Activated CD4-positive, CD25-positive, alpha-beta regulatory T cell (primary cell): ENCODE measurements at places on chromosomes 6 and 20.

DNA sequence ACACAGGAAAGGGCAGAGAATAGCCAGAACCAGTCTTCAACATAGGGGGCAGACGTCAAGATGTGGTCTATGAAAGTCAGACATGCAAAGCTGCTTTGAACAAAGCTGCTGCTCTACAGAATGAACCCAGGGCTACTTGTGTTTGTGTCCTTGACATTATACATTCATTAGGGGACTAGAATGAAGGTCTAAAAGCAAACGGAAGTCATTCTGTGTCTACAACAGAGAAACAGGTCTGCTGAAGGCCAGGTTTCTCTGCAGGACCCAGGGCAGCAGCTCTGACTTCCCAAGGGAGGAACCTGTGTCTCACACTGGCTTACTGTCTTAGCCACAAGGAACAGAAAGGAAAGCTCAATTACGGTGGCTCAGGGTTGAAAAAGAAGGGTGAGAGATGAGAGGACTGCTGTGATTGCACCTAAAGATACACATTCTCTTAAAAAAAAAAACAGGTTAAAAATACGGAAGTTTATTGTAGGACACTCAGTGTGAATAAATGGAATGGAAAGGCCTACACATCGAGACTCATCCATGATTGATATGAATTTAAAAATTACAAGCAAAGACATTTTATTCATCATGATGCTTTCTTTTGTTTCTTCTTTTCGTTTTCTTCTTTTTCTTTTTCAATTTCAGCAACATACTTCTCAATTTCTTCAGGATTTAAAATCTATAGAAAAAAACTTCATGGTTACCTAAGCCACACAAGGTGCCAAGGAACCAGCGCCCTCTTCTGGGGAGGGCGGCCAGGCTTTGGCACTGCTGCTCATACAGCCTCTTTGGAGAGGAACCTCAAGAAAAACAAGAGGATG is 6.7 kb downstream of the PSMA7 start:
- DNase-seq, result peak; percentile 62

- no peak for DNase-seq
These were observed 14.1 kb upstream of the PPARD start for GRCh38 chr6:35328108-35328723.

DNA sequence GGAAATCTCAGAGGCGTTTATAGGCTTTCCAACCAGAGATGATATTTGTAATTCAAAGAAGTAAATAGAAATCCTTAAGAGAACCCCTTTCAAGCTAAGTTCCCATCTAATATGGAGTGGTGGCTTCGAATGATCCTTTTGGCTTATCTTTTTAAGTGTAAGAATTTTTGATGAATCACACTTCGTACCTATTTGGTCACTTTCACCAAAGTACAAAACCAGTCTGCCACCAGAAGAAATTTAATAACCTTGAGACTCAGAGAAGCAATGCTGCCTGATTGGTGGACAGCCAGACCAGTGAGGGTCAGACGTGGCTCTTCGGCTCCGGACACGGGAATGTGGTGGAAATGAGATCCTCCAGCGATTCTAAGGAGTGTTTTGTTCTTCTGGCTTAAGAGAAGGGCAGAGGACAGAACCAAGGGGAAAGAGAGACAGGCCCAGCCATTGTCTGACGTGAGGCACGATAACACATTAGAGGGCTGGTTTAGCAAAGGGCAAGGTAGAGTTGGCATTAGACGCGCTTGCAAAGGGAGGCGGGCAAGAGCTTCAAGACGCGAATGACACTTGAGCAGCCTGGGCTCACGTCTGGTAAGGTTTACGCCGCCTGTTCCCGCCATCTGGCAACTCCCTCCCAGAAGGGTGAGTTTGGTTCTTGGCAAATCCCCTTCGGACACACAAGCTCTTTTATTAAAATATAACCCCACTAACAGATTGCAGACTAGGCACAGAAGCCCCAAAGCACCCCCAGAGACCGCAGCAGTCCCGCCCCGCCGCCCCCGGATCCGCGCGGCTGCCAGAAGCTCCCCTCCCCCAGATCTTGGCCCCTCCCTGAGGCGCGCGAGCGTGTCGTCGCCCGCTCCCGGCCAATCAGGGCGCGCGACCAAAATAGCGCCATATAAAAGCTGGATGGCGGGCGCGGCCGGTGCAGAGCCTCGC is 50.0 kb upstream of the EZR start:
- peak; percentile 89 for DNase-seq

GRCh38 chr6:77026341-77026740 is 436.9 kb downstream of the HTR1B start:
- no peak for DNase-seq

DNA sequence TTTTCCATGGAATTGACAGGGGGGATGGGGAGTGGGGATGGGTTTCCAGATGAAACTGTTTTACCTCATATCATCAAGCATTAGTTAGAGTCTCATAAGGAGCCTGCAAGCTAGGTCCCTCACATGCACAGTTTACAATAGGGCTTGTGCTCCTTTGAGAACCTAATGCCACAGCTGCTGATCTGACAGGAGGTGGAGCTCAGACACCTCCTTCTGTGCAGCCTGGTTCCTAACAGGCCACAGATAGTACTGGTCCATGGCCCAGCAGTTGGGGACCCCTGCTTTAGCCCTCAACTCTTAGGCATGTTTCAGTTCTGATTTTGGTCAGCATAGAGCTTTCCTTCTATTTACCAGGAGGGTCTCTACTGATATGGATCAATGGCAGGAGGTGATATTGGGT is 251.6 kb downstream of the LAMA2 start:
- no peak for DNase-seq

DNA sequence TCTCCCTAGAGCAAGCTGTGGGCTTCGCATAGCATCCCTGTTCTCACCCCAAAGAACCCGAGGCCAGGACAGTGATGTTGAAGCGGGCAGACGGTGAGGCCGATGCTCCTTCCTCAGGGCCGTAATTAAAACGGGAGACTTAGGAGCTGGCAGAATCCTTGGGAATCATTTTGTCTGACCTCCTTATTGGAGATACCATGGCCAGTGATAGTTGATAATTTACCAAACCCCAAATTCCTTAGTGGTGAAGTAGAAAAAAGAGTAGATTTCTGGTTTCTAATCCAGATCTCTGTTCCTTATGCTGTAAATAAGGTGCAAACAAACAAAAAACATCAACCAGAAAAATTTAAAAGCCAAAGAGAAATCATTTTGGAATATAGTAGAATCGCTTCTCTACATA is 361.1 kb upstream of the AGPAT4 start:
- no peak for DNase-seq

- no peak for DNase-seq
These were observed 26.9 kb downstream of the BFSP1 start for GRCh38 chr20:17504066-17504897.

DNA sequence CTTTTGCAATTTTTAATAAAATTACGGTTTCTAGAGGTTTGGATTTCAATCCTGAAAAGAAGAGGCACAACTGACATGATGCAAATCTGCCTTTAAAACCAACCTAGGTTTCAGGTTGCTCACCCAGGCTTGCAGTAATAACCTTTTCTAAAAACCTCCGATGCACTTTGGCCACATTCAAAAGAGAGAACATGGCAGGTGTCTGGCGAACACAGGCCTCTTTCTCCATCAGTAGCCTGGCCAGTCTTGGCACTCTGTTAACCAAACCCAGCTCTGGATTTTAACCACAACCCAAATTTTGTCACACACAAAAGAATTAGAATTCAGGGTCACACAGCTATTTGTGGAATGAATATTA is 55.8 kb upstream of the MAFB start:
- DNase-seq, result no peak

GRCh38 chr20:45452238-45452637 is 17.3 kb upstream of the WFDC2 start:
- no peak for DNase-seq

DNA sequence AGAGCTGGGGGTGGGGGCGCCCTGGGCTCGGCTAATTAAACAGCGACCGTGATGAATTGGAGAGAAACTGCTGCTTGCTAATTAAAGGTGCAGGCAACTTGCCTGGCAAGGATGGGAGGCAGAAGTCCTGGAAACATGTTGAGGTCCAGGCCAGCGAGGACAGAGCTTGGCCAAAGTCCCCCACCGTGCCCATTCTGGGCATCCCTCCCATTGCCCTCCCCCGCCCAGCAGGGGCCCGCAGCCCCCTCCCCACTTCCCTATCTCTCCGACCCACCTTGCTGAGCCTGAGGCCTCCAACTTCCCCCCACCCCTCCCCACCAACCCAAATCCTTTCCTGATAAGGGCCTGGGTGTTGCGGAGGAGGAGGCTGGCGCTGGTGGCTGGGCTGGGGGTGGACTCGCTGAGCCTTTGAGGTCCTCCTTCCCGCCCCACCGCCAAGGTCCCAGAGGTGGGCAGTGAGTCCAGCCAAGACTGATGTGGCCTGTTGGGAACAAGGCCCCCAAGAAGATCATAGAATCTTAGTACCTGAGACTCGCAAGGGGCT is 23.3 kb downstream of the C20orf203 start:
- no peak for DNase-seq

GRCh38 chr20:36308986-36309385 is 2.8 kb downstream of the DLGAP4 start:
- no peak for DNase-seq

- no peak for DNase-seq
These were observed 420.6 kb downstream of the COL12A1 start for GRCh38 chr6:74785236-74785635.

DNA sequence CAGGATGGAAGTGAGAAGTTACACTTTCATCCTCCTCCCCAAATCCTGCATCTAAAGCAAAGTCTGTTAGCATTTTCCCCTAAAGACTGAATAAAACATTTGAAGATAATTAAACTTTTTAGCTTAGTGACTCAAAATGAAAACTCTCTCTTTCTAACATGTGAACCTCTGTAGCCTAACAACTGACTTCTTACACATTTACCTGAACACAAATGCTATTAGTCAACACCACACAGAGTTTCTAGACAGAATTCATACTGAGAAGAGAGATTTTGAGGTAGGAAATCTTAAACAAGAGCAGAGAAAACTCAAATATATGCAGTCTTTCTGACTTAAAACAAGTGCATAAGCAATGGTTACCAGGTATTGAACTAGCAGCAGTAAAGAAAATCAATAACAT is 149.9 kb upstream of the SMLR1 start:
- DNase-seq, result no peak

GRCh38 chr20:47710665-47711045 is 74.6 kb downstream of the SULF2 start:
- no peak for DNase-seq

DNA sequence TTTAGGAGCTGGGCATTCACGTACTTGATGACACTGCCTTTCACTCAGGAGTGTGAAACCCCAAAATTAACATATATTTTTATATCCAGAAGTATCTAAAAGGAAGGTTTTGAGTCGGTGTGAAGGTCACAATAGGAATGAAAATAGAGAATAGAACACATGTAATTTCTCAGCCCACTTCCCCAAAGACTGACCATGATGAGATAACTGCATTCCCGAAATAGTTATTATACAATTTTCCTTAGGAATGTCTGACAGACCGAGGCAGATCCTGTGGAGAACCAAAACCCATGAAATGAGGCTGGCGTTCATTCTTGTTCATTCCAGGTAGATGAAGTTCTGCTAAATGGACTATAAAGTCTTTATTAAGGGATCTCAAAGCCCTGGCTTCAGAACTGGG is 10.3 kb downstream of the NSFL1C start:
- DNase-seq, result no peak

DNA sequence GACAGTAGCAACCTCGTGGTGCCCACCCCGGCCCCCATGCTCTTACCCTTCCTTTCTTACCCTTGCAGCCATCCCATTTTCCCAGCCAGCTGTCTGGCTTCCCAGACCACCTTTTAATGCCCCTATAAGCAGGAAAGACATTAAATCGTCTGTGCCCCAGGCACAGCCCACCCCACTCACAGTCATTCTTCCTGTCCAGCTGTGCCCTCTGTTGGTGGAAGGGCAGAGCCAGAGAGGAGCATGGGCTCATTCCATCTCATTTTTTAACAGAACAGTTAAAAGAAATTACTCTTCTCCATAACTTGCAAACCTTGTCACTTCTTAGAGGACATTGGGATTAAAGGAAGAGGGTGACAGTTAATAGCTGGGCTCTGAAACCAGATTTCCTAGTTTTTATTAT is 240.5 kb downstream of the NRN1 start:
- no peak for DNase-seq

DNA sequence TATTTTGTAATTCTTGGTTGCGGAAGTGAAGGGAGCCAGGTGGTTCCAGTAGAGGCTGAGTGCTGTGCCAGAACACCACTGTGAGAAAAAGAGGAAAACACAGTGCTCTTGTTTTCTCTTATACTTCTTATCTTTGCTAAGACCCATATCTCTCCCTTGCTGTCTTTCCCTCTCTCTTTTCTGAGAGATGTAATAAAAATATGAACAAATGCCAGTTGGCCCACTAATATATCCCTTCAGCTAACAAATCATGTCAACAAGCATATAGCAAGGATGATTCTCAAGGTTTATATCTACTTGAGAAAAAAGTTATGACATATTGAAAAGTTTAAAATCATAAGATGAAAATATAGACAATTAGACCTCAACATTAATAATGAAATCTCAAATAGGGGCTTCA is 758.3 kb downstream of the HDGFL1 start:
- DNase-seq, result no peak

DNA sequence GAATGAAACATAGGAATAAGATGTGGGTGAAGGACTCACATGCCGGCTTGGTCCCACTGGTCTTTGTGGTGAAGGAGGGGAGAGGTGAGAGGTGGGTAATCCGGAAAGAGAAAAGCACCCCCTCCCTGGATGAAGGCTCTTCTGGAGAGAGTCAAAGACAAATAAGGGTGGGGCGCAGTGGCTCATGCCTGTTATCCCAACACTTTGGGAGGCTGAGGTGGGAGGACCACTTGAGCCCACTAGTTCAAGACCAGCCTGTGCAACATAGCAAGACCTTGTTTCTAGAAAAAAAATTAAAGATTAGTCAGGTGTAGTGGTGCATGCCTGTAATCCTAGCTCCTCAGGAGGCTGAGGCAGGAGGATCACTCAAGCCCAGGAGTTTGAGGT is 3.1 kb downstream of the LTB start:
- no peak for DNase-seq

- no peak for DNase-seq
These were observed 124.1 kb upstream of the DST start for GRCh38 chr6:56766806-56767178.

DNA sequence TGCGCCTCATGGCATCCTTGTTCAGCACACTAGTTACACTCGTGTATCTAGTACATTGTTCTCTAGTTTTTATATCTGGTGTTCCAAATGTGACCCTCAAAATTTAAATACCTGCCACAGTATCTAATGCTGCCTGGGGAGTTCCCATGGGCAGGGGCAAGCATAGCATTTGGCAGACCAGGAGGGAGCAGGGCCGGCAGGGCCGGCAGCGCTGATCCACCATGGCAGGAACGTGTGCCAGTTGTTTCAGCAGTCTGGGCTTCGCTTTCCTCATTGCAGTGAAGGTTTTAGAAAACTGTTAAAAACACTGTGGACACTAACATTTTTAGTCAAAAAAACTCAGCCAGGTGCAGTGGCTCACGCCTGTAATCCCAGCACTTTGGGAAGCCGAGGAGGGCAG is 19.2 kb downstream of the NANP start:
- DNase-seq, result no peak

GRCh38 chr6:22899426-22899825 is 330.1 kb downstream of the HDGFL1 start:
- no peak for DNase-seq
